NCI-H2029 (cell line): ENCODE measurements at places on chromosomes 11 and 22.

- DNase-seq, result no peak
Observed at GRCh38 chr11:68016161-68016903, 6.2 kb downstream of the ALDH3B1 start.

GRCh38 chr11:121967131-121967704, 148.8 kb downstream of the BLID start:
- DNase-seq, result no peak

DNA sequence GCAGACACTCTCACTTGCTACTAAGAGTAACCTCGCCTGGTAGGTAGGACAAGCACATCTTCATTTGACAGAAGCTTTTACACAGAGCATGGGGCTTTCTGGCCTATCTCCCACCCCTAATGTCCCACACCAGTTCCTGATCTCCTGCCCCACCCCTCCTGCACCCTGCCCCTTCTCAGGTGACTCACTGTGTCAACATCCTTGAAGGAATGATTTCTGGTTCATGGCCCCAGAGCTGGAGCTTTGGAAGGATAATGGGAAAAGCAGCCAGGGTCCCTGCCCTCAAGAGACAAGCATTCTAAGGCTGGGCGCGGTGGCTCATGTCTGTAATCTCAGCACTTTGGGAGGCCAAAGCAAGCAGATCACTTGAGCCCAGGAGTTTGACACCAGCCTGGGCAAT, 47.2 kb downstream of the LRFN4 start:
- DNase-seq, result peak; percentile 12

DNA sequence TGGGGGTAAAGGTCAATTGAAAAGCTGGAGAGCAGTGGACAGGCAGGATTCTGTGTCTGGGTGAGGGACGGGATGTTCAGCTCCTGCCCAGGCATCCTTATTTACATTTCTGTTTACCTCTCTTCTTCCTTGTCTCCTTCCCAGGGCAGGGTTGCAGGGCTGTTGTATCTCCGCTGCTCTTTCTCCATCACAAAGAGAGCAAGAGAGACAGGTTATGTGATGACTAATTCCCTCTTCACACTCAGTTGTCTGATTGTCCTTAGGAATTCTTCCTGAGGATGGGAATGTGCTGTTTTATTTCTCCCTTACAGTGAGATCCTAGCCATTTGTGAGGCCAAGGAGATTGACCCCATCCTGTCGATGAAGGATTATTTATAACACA, 104.9 kb downstream of the VPREB1 start:
- no peak for DNase-seq

- no peak for DNase-seq
Observed at GRCh38 chr11:119426142-119426541, 3.2 kb upstream of the THY1 start.

DNA sequence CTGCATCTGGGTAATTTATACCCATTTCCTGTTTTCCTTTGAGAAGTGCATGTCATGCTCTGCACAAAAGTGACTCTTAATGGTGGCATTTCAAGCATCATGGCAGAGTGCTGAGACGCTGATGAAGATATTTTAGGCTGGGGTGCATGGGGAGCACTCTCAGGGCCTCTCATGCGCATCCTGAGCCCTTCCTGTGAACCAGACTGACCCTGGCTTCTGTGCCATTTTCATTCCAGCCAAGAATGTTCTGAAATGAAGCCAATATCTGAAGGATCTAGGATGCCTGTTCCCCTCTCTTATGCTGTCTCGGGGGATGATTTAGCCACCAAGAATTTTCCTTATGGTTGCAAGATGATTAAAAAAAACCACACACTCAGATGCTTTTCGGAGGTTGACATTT, 61.5 kb downstream of the MIAT start:
- no peak for DNase-seq

DNA sequence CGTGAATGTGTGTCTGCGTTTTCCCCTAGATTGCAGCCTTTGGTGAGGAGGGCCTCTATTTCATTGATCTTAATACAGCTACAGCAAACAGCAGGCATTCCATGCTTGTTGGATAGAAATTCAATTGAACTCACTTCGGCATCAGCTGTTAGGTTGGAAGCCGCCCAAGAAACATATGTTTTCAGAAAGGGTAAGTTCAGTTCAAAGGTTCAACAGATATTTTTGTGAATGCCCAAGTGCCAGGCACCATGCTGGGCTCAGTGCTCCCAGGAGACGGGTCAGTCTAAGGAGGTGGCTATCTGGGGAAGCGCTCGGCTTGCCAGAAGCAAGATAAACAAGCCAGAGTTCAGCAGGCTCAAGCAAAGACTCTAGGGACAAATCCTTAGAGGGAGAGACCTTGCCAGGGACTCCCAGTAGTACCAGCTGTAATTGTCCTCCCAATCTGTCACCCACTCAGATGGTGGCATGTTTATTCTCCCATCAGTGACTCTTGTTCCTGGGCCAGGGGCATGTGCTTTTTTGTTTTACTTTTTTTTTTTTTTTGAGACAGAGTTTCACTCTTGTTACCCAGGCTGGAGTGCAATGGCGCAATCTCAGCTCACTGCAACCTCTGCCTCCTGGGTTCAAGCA, 64.5 kb upstream of the LARGE1 start:
- no peak for DNase-seq

- DNase-seq, result no peak
Observed at GRCh38 chr11:65287601-65288000, 25.8 kb downstream of the POLA2 start.

- DNase-seq, result no peak
Observed at GRCh38 chr11:65275906-65276305, 14.1 kb downstream of the POLA2 start.

- DNase-seq, result no peak
Observed at GRCh38 chr11:1053121-1053901, 16.8 kb upstream of the MUC6 start.

DNA sequence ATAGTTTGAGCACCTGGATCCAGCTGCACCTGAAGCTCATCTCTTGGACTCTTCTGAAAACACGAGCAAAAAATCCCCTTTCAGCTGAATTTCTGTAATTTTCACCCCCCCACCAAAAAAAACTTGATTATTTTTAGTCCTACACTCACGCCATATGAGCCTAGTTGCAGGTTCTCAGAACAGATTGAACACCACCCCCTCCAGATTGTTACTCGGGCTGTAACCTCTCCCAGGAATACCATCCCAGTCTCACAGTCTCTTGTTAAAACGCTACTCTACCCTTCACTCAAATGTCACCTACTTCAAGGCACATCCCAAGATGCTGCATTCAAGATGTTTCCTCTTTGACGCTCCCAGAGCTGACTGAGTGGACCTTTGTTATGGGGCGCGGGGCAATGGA, 96.3 kb upstream of the PRDM11 start:
- no peak for DNase-seq

- no peak for DNase-seq
Observed at GRCh38 chr11:82731691-82732277, 1.9 kb downstream of the FAM181B start.

DNA sequence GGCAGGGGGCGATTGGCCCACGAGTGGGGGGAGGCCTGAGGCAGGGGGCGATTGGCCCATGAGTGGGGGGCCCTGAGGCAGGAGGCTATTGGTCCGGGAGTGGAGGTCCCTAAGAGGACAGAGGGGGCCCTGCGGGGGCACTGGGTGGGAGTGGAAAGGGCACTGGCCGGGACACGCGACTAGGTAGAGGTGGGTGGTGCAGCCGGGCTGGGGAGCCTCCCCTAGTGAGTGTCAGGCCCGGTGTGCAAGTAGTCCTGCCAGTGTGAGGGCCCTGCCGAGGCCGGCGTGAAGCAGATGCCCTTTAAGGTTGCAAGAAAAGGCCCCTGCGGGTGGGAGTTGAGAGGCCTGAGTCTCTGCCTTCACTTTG, 909 bp upstream of the BRD1 start:
- DNase-seq, result no peak

GRCh38 chr11:13260963-13261588, 16.5 kb upstream of the BMAL1 start:
- no peak for DNase-seq

GRCh38 chr11:129443276-129443675, 67.6 kb downstream of the BARX2 start:
- no peak for DNase-seq

GRCh38 chr11:78689101-78689500, 114.4 kb upstream of the NARS2 start:
- DNase-seq, result no peak

GRCh38 chr11:31499576-31500178, 9.7 kb downstream of the IMMP1L start:
- no peak for DNase-seq

DNA sequence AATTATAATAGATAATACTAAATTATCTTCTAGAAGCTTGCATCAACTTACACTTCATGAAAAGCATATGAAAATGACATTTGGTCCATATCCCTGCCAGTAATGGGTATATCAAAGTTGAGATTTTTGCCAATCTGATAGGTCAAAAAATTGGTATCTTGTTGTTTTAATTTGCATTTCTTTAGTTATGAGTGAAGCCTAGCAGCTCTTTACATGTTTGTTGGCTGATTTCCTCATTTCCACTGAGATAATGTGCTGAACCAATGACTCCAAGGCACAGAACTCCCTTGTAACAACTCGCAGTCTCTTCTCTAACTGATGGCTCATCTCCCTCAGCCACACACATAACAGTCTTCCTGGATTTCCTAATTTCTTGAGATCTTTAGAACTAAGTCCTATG, 175.3 kb upstream of the SESN3 start:
- no peak for DNase-seq

DNA sequence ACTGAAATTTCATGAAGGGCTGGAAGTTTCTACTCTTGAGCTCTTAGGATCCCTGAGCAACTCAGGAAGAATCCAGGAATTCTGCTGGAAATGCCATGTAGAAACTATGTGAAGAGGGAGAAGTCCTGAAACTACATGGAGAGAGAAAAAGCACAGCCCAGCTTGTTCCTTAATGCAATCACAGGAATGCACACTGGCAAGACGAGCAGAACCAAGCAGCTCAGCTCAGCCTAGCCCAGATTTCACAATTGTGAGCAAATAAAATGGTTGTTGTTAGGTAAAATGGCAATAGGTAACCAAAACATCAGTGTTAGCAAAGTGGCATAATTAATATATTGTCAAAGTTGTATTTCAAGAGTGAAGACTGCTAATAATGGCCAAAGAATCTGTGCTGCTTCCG, 28.1 kb downstream of the ZNF214 start:
- no peak for DNase-seq

- DNase-seq, result no peak
Observed at GRCh38 chr11:578276-579035, 2.2 kb downstream of the PHRF1 start.

DNA sequence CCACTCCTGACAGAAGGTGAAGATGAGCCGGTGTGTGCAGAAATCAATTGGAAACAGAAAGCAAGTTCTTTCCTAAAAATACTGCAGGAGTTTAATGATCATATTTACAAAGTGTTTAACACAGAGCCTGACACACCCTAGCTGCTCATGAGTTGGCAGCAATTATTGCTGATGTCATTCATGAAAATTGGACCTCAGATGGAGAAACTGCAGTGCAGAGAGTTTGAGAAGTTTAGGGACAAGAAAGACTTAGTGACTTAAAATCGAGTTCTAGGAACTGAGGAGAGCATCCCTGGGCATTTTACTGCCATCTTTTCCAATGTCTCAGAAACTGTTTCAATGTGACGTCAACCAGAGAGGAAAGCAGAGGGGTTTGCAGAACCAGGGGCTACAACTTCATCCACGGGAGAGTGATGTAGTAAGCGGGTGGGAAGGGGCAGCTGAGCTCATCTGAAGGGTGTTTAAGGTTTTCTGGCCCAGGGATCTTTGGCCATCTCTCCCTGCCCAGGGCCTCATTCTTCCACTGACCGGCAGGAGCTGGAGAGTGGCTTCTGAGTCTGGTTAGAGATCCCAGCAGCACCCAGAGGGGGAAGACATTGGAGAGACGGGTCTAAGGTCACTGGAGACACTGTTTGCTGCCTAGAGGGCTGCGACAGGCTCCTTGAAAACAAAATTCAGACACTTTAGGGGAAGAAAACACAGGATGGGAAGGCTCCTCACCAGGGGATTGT, 21.1 kb upstream of the IGLL5 start:
- no peak for DNase-seq
